ENCODE measurements at places on chromosomes 7 and 10.

DNA sequence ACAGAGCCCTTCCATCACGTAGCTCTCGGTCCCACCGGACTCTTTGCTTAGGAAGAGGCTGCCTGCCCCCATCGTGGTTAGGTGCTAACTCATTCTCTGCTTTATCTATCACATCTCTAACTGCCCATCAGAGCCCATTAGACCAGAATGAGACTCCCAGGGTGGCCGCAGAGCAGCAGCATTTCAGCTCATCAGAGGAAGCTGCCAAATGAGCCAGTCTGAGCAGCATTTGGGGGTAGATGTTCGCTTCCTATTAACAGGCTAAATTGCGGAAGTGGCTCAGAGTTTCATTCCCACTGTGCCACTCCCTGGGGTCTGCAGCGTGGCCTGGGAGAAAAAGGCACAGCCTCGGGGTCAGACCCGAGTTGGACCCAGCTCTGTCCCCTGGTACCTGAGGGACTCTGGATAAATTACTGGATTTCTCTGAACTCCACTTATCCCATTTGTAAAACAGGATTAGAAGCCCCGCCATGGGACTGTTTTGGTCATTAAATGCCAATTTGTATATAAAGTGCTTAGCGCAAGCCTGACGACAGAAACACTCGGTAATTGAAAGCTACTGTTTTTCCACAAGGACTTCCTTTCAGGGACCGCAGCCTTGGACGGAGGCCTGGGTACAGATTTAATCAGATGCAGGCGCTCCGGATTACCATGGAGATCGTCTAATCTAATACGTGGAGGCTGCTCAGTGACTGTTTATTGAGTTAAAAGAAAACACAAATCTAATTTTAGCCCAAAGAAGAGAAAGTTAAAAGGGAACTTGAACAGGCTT, 73.8 kb upstream of the PRLHR start:
- no peak for DNase-seq

DNA sequence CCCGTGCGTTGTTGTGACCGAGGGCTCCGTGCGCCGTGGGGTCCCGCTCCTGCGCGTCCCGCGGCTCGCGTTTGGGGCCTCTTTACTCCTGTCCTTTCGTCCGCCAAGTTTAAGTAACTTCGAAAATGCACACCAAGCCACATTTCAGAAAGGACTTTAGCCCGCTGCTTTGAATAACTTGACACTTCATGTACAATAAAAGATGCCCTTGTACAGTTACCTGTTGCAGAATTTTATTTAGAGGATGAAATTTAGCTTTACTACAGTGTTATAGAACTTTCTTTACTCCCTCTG, 459 bp downstream of the SUGCT start:
- no peak for DNase-seq

- peak; percentile 44 for DNase-seq
These were observed 12.7 kb upstream of the AKR1B10 start for GRCh38 chr7:134514663-134515062.

DNA sequence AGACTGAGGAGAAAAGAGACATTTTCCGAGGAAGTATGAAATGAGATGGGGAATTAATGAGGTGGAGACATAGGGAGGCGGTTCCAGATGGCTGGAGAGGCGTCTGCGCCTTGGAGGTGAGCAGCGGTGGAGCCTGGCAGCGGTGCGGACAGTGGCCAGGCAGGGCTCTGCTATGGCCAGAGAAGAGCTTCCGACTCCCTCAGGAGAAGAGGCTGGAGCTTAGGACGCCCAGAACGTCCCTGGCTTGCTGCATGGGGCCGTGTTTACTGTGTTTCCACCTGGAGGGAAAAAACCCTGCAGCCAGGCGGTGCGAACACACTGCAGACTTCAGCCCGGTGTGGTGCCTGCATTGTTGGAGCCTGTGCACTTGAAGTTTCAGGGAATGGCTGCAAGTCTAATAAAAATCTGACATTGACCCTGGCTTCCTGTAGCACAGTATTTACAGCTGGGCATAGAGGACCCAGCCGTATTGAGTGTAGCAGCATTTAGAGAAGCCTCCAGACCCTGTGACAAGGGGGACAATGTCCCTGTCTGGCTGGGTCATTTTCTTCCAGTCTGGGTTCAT, 447.1 kb upstream of the MKI67 start:
- no peak for DNase-seq

DNA sequence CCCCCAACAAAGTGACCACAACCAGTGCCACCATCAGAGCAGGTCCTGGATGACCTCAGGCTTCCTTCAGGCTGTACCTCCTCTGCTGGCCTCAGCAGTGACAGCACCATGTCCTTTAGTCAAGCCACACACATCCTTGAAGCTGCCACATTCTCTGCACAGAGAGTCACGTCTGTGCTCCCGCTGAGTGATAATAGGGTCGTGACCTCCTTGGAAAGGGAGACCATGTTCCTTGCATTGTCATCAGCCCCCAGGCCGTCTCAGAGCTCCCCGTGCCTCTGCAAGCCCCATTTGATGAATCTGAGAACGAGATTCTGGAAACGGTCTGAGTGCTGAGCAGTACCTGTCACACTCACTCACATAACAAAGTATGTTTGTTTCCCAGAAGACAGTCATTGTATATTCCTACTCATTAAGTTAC, 106.5 kb upstream of the PRR15 start:
- DNase-seq: no peak

DNA sequence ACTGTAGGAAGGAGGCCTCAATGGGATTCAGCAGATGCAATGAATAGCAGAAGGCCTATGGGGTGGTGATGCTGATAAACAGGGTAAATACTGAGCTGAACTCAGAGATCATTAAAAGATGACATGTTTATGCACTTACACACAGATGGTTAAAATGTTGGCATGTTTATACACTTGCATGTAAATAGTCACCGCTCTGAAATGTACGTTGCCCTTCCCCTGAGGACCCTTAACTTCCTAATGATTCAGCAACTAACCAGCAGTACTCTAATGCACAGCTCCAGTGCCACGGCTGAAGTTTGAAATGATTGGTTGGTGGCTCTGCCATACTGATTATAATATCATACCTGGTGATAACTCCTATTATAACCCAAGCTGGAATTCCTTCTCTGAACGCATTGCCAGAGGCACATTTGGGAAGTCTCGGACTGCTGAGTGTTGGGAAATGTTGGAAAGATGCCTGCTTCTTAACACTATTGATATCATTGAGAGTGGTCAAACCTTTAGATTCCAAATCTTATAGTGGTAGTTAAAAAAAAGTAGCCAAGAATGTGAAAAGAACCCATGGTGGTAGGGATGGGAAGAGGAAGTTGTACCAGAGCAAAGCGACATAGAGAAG, 3.7 kb upstream of the CAV1 start:
- no peak for DNase-seq

DNA sequence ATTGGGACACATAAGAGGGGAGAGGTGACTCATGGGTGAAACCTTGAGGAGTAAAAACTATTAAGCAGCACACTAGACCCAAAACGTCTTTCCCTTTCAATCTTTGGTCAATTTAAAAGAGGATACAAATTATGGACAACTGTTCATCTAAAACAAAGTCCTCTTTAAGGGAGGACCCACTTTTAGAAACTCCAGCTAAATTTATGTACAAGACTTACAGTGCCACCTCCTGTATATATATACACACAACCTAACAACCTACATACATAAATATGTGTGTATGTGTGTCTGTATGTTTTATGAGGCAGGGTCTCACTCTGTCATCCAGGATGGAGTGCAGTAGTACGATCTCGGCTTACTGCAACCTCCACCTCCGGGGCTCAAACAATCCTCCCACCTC, 18.1 kb upstream of the ZC3HAV1 start:
- DNase-seq: no peak

DNA sequence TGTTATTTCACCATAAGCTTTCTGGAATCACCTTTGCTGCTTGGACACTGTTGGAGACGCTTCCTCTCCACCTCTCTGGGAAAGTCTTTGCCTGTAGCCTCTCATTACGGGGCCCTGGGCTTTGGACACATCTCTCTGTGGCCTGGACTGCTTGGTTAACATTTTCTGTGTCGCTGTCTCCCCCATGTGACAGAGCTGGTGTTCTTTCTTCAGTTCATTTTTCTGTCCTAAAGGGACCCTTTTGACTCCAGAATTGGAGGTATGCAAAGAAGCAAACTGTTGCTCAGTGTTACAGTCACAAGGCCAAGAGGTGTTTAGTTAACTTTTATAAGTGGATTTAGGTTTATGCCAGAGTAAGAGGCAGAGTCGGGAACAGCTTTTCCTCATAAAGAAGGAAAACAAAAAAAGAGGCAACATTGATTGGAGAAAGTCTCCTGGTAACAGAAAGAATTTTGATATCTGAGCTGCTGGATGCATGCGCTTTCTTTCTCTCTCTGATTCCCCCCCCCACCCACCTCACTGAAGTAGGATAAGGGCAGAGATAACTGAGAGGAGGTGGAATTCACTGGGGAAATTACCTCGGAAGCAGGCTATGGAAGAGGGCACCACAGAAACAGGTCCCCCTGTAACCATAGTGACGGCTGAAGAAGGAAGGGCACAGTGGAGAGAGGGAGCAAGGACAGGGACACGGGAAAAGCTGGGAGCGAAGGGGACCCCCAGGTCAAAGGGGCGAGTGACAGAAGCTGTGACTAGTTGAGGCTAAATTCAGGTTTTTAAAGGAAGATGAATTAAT, 57.8 kb downstream of the LGI1 start:
- no peak for DNase-seq

GRCh38 chr7:41942468-41943093, 239.7 kb upstream of the INHBA start:
- no peak for DNase-seq

GRCh38 chr7:13448243-13448642, 541.2 kb downstream of the ETV1 start:
- no peak for DNase-seq

- no peak for DNase-seq
These were observed 58.2 kb downstream of the PTPRN2 start for GRCh38 chr7:158529181-158530096.

- no peak for DNase-seq
These were observed 1160.3 kb downstream of the CNTNAP2 start for GRCh38 chr7:147276783-147277370.

GRCh38 chr10:84879991-84880390, 551.6 kb downstream of the CCSER2 start:
- DNase-seq: no peak

- DNase-seq: no peak
These were observed 156.3 kb downstream of the EMX2 start for GRCh38 chr10:117698809-117699208.

DNA sequence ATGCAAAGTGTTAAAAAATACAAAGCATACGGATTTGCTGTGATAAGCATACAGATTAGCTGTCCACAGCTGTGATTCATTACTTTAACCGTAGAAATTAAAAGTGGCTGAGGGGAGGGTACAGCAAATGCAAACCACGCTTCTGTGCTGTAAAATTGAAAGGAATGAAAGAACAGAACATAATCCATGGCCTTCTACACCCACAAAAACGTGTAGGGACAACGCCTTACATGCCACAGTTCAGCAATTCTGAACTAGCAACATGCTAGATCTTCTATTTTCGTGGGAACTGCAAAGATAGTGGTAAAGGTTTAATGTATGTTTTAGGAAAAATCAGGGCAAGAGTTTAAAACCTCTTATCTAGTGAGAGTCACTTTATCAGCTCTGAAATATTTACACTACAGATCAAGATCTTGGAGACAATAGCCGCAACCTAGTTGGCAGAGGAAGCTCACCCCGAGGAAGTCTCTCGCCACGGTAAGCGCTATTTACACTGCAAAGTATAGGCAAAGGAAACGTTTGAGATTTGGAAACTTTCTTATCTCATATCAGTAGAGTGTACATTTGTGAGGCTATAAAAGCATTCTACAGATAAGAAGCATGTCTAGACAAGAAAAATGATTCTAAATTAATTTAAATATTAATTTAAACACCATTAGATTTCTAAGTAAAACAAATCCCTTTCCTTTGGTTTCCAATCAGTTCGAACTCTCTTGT, 193.6 kb downstream of the MLLT10 start:
- DNase-seq: no peak

DNA sequence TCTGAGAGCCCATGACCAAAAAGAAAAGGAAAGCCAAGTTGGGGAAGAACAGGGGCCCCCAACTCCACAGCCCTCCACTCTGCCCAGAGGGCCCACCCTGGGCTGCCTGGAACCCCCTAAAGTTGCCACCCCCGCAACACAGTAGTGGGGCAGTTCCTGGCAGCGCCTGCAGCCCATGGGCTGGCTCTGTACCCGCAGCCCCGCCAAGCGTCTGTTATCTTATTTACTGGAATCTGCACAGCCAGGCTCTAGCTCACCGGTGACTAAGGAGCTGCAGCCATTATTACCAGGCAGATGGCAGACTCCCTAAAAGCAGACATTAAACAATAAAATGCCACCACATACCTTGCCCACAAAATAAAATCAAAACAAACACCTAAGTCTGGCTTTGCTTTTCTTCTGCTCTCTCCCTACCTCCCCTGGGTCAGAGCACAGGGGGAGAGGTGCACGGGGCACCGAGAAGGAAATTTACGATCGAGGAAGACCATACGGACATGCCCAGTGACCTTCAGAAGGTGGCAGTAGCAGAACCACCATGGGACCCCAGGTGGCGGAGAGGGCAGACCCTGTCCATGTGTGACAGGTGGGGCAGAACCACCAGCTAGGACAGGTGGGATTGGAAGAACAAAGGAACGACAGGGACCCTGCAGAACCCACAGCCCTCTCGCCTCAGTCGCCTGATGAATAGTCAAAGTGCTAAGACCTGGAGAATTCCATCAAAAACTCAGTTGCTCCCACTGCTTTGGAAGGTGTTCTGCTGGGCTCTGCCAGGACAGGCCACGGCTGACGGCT, 66.3 kb downstream of the PRKAG2 start:
- DNase-seq: no peak

- no peak for DNase-seq
These were observed 7.3 kb downstream of the SFRP5 start for GRCh38 chr10:97764519-97764931.

DNA sequence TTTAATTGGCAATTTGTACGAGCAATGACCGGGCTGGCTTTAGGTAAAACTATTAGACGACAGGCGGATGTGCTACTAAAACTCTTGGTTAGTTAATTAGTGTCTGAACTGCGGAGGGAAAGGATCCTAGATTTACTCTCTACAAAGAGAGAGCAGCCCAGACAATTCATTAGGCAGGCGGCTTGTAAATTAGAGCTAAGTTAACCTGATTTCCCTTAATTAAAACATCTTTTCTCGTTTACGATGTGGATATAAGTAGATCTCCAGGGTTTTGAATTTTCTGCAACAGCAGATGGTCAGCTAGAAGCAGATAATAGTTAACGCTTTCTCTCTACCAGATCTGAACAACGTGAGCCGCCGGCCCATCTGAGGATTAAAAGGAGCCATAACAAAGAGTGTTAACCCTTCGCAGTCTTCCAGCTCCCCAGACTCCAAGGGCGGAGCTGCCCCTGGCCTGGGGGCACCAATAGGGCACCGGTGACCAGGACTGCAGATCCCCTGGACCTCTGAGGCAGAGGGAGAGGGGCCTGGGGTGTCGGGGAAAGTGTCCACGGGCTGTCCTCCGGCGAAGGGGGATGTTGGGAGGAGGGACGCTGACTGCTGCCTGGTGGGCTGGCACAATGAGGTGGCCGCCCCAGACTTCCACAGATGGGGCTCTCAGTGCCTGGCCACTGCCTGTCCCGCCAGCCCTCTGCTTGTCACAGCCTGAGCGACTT, 6.3 kb upstream of the UNCX start:
- no peak for DNase-seq

All from stimulated activated CD4-positive, alpha-beta T cell treated with anti-CD3 and anti-CD28 coated beads, Interleukin-4, amount 100 ng/mL, for 24 hours (primary cell).